T-helper 17 cell (primary cell): ENCODE measurements at places on chromosomes 4 and X.

GRCh38 chrX:150605603-150606002, 37.2 kb downstream of the MTM1 start:
- DNase-seq = no peak

DNA sequence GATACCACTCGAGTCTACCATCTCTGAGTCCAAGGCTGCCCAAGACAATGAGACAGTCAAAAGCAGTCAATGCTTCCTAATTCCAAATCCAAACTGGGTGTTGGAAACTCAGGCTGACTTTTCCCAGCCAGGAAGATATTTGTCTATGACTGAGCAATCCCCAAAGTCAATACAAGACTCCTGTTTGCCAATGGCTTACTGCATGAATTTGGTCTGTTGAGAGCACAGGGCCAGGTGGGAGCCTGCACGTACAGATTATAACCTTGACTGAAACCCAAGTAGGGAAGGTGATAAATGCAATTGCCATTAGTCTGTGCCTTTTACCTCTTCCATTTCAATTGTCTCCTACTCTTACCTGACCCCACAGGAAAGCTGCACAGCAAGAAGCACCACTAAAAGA, 72.6 kb upstream of the PPARGC1A start:
- no peak for DNase-seq

DNA sequence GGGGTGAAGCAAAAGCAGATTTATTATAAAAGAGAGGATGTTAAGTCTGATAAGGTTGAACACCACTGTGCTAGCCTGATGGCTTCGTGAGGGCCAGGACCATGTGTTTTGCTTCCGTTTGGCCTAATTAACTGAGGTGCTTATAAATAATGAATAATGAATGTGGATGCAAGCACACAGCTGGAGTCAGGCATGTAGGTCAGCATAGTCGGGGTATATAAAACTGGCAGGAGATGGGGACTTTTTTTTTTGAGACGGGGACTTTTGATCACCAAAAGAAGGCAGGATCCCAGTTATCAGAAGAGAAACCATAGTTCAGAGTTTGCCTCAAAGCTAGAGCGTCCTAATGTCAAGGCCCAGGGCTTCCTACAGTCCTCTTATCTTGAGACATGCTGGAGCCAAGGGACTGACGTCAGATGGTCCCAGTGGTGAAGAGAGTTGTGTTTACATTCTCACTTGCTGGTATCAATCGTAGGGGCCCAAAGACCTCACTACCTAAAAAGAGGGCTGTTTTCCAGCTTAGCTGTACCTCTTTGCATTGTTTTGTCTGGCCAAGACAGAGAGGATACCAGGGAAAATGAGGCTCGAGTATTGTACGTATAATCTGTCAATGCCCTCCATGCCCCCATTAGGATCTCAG, 50.4 kb downstream of the RTL9 start:
- DNase-seq = no peak

DNA sequence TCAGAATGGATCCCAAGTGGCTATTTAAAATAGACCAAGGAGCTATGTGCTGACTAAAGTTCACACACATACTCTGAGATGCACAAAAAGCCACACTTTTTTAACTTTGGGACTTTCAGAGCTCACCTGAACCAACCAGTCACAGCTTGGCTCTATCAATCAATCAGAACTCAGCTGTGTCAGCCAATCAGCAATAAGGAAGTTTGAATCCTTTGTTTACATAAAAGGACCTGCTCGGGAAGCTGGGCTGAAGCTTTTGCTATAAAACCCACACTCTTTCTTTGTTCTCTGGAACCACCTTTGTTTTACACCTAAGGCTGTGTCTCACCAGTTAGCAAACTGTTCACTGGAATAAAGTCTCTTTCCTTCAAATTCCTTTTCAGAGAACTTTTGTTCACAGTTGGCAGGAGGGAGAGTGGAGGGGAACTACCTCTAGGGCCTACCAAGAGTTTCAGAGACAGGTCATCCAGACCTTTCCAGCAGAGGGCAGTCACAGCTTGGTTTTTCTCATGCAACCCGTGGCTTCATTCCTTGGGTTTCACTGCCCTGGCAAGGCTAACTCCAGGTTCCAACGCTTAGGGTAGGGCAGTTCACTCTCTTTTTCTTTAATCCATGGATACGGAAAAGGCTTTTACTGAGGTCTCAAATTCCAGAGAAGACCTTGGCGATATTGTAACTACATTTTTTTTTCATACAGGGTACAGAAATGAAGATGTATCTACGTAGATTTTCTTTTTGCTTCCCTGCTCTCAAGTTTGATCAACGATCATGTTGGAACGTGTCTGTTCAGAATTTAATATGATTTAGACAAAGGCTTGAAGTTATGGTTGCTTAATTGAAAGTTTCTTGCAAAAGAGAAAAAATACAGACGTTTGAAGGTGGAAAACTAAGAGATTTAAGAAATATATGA, 80.7 kb downstream of the GPRIN3 start:
- peak; percentile 49 for DNase-seq

DNA sequence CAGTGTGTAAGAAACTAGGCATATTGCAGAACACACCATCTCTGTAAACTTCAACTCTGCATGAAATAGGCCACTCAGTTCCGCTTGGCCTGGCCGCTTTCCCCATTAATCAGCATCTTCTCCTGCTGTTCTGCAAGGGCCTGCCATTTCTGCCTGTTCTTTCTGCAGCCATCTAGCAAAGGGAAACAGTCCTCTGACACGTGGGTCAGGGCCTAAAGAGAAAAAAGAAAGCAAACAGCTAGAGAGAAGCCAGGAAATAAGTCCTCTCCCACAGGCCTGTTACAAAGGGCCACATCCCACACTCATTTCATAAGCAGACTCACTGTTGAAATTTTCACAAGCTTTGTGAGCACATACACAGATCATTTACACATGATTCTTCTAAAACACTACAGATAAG, 130.1 kb downstream of the PDE5A start:
- no peak for DNase-seq

DNA sequence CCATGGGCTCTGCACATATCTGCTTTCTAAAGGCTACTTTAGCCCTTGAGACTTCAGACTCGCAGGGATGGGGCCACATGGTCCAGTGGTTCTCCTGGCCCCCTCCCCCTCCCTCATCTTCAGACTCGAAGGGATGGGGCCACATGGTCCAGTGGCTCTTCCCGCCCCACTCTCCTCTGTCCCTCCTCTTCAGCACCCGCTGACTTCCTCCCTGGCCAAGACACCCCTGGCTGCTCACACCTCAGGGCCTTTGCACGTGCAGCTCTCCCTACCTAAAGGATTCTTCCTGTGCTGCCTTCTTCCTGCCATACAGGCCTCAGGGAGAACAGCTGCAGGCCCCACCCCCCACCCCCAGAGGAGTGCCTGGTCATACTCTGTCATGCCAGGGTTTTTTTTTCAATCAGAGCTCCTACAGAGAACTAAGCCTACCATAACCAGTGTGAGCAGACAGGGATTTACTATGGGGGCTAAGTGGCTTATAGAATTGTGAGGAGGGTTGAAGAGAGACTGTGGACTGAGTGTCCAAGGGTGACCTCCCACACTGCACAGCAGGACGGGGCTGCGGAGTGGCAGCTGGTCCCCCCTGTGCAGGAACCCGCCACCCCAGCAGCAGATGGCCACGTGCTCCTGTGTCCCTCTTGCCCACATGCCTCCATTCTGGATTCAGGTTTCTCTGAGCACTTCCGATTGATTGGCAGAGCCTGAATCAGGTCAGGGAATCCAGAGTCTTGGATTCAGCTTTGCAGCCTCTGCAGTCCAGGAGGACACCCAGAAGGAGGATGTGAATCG, 6.1 kb upstream of the SPON2 start:
- DNase-seq = no peak
